ENCODE measurements at places on chromosomes 2 and 18.

GRCh38 chr2:64017811-64018700, 1.2 kb downstream of the VPS54 start:
- DNase-seq: no peak

DNA sequence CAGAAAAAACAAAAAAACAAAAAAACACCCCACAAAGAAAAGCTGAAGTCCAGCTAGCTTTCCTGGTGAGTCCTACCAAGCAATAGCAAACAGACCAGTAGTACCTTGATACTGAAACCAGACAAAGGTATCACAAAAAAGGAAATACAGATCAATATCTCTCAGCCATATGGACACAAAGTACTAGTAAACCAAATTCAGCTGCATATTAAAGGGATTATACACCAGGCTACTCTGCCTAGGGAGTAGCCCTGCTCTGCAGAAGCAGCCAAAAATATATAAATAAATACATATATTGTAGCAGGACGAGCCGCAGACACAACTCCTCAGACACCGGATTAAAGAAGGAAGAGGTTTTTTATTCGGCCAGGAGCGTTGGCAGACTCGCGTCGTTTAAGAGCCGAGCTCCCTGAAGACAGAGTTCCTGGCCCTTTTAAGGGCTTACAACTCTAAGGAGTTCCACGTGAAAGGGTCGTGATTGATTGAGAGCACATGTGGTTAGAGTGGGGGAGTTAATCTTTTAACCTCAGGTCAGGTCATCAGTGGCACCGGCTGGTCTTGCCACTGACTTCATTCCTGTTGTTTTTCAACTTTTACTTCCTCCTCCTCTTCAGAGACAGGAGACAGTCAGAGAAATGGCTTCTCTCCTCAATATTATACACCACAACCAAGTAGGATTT, 38.4 kb upstream of the DTNB start:
- DNase-seq: no peak

- DNase-seq: no peak
These were observed 225.8 kb downstream of the TTC32 start for GRCh38 chr2:19675856-19676460.

- no peak for DNase-seq
These were observed 210.3 kb downstream of the TMX3 start for GRCh38 chr18:68504441-68505177.

GRCh38 chr2:27381577-27382181, 1.1 kb upstream of the ZNF513 start:
- no peak for DNase-seq

DNA sequence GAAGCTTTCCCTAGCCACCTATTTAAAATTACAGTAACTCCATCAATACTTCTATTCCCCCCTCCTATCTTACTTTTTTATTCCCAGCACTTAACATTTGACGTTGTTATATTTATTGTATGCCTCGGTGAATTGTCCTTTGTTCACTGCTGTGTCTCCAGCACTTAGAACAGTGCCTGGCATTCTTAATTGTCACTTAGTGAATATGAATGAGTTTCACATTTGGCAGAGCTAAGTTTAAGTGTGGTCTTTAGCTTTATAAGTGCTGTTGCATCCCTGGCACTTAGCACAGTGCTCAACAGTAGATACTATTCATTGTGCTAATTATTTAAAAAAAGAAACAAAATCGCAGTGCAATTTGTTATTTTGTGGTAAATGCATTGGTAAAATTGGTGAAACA, 1.7 kb downstream of the RMP24 start:
- DNase-seq: no peak

DNA sequence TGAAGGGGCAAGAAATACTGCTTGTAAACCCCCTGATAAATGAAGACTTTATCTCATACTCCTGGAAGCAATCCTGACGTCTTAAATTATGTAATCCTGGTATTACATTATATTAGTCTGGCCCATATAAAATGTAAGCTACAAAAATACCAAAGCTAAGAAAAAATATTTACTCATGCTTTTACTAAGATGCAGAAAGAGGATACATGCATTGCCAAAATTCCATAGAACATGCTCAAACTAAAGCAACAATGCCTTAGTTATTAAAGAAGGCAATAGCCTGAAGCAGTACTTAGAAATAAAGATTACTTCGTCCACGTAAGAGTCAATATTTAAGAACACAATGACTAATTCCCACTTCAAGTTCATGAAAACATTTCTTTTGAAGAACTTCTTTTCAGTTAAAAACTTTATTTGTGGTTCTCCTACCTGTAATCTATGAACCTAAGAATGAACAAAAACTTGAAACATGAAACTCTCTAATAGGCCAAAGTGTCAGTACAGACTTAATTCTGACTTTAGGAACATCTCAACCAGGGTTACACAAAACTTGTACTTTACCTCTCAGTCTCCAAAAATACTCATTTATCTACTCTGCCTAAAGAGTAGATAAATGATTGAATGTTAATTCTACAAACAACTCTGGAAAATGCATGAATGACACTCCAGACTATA, 117.3 kb downstream of the THADA start:
- DNase-seq: peak; percentile 98

DNA sequence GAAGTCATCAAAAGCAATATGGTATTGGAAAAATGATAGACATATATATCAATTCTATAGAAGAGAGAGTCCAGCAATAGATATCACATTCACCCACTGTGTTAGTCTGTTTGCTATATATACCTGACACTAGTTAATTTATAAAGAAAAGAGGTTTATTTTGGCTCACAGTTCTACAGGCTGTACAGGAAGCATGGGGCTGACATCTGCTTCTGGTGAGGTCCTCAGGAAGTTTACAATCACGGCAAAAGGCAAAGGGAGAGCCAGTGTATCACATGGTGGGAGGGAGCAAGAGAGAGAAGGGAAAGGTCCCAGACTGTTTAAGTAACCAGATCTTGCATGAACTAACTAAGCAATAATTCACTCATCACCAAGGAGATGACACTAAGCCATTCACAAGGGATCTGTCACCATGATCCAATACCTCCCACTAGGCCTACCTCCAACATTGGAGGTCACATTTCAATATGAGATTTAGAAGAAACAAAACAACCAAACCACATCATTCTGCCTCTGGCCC, 470.6 kb downstream of the METTL4 start:
- DNase-seq: no peak

- peak; percentile 53 for DNase-seq
These were observed 674 bp downstream of the PTPN4 start for GRCh38 chr2:119760237-119760955.

GRCh38 chr2:72153924-72154323, 6.3 kb upstream of the CYP26B1 start:
- DNase-seq: no peak

DNA sequence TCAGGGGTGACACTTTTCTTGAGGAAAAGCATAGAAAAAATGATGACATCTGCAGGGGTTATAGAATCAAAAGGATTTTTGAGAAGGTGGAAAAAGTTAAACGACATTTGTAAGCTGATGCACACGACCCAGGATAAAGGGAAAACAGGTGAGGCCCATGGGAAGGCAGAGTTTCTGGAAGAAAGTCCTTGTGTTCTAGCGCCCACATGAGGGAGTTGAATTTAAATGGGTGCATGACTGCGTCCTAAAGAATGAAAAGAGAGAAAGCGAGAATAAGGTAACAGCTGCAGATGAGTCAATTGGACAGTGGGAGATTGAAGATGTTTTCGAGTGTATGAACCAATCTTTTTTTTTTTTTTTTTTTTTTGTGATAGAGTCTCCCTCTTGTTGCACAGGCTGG, 158.1 kb downstream of the GALR1 start:
- no peak for DNase-seq

- DNase-seq: no peak
These were observed 110.2 kb downstream of the TDRD15 start for GRCh38 chr2:21234001-21234400.

Measured in PC-9 (cell line).